ENCODE measurements at places on chromosomes 16 and 17. TPM values are rescaled to one million over a fixed set of nuclear protein-coding genes. Genes with fewer than 3 reads are reported as not detected.

Gene SMTNL2
- 0.32 TPM for total RNA-seq

Gene FBXW10
- total RNA-seq: 1.1 TPM

Gene EXOC3L1
- not detected for total RNA-seq

Gene WFDC1
- total RNA-seq: not detected

Gene CHST4
- not detected for total RNA-seq

Data from A549 treated with RU486 at 1 μM for 4 hours (cell line).